ENCODE measurements at places on chromosomes 2 and 18.

DNA sequence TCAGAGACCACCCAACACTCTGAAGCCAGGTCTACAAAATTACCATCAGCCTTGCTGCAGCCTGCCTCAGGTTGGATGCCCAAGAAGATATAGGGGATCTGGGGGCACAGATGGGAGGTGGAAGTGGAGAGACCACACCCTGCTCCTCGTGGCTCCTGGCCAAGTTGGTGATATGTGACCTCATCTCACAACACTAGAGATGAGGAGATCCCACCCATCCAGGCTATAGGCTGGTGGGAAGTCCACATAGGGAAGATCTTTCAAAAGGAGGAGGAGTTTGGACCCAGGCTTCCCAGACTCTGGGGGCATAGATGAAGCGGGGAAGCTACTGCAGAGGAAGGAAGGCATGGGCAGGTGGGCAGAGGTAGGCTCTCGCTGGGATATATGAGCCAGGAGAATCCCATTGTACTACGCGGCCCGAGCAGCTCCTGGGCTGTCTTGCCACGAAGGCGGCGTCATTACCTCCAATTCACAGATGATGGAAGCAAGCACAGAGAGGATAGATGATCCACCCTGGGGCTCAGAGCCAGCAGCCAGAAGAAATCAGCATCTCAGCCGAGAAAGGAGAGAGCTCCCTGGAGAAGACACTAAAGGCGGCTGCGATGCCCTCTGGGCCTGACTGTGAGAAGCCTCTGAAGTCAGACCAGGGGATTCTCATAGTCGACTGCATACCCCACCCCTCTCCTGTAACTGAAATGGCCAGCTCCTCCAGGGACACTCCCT is 96.0 kb downstream of the RHOB start:
- DNase-seq: no peak

- no peak for DNase-seq
Measured at GRCh38 chr2:25570161-25570845, 103.1 kb downstream of the DTNB start.

GRCh38 chr2:64792300-64792699 is 138.6 kb upstream of the SERTAD2 start:
- DNase-seq: no peak

DNA sequence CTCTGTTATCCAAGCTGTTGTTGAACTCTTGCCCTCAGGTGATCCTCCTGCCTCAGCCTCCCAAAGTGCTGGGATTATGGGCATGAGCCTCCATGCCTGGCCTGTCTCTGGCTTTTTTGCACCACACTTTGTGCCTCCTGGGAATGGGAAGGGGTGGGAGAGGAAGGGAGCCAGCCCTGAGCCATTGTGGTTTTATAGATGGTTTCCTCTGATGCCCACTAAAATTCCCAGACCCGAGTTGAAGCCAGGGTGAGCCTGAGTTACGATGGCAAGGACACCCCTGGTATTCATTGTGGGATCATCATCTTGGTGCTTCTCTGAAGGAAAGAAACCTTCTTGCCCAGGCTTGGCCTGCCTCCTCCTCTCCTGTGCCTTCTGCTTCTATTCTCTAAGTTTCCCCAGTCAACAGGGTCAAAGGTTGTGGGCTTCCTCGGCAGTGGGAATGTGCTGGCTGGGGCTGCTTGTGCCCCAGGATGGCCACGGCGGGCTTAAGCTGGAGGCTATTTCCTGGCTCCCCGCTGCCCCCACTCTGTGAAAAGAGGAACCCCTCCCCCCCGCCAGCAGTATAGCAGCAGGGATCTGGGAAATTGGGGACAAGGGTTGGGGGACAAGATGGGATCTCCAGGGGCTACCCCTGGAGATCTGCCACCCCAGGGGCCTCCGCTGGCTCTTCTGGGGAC is 106.2 kb downstream of the STPG4 start:
- DNase-seq: no peak

DNA sequence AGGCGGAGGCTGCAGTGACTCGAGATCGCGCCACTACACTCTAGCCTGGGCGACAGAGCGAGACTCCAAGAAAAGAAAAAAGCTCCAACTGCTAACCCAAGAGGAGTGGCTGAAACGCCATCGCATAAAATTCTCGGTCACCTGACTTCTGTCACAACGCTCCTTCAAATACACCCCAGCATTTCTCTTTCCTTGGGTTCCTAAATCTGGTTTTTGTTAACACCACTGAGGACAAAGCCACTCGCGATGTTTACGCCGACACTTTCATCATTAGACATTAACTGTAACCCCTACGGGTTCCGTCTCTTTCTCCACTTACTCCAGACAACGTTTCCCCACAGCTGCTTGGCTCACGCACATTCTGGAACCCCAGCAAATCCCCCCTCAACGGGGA is 679 bp downstream of the CLK1 start:
- DNase-seq: no peak

All from activated T-helper 1 cell treated with Interleukin-2 at 50 U/mL for 16 hours (primary cell).